T-cell (primary cell): ENCODE measurements at places on chromosomes 7 and 10. TPM values are rescaled to one million over a fixed set of nuclear protein-coding genes. Genes with fewer than 3 reads are reported as not detected.
A peak's percentile ranks its signal among the peaks of the same experiment; 100 is the strongest.

- H3K4me1 ChIP-seq: peaks cover 6% of the 10 kb centered on the region
- peak overlapping the region; percentile 89 for H3K27ac ChIP-seq
- peaks cover 17% of the 10 kb centered on the region for H3K36me3 ChIP-seq
- no peak overlapping the region for H3K4me3 ChIP-seq
- no peak for DNase-seq
Measured at GRCh38 chr7:48087349-48087748, 1.7 kb upstream of the UPP1 start.

Gene EXOSC1
- total RNA-seq: 32.2 TPM

- no peak overlapping the region for H3K27ac ChIP-seq
- no peaks in the 10 kb centered on the region for H3K36me3 ChIP-seq
- no peaks in the 10 kb centered on the region for H3K27me3 ChIP-seq
- no peak overlapping the region for H3K4me3 ChIP-seq
- H3K4me1 ChIP-seq: no peaks in the 10 kb centered on the region
Measured at GRCh38 chr10:17290226-17290625, 62.2 kb downstream of the VIM start.

Gene GJD4
- not detected for total RNA-seq

Gene LANCL2
- total RNA-seq: 6.1 TPM

Gene EXOC6
- total RNA-seq: 9.7 TPM

Gene KIAA1549
- 0.05 TPM for total RNA-seq

Gene MEIG1
- not detected for total RNA-seq

Gene PRF1
- 146 TPM for total RNA-seq

- H3K27me3 ChIP-seq: no peaks in the 10 kb centered on the region
- no peak for DNase-seq
- H3K27ac ChIP-seq: no peak overlapping the region
- H3K4me1 ChIP-seq: no peaks in the 10 kb centered on the region
- H3K36me3 ChIP-seq: no peaks in the 10 kb centered on the region
- no peak overlapping the region for H3K4me3 ChIP-seq
Measured at GRCh38 chr10:126160971-126161630, 227.2 kb downstream of the ADAM12 start.

Gene COL28A1
- 0.23 TPM for total RNA-seq

GRCh38 chr7:3697472-3697871 lies 396.4 kb downstream of the SDK1 start:
- DNase-seq: no peak
- no peak overlapping the region for H3K4me3 ChIP-seq
- H3K36me3 ChIP-seq: no peaks in the 10 kb centered on the region
- no peak overlapping the region for H3K27ac ChIP-seq
- H3K27me3 ChIP-seq: no peaks in the 10 kb centered on the region

- peak overlapping the region; percentile 47 for H3K27ac ChIP-seq
- H3K4me3 ChIP-seq: no peak overlapping the region
- DNase-seq: no peak
- H3K4me1 ChIP-seq: peaks cover 63% of the 10 kb centered on the region
- no peaks in the 10 kb centered on the region for H3K27me3 ChIP-seq
- H3K36me3 ChIP-seq: no peaks in the 10 kb centered on the region
Measured at GRCh38 chr7:139647814-139648390, 124.4 kb downstream of the CLEC2L start.

Gene SPDYE2
- total RNA-seq: 0.58 TPM

Gene DGKI
- not detected for total RNA-seq

DNA sequence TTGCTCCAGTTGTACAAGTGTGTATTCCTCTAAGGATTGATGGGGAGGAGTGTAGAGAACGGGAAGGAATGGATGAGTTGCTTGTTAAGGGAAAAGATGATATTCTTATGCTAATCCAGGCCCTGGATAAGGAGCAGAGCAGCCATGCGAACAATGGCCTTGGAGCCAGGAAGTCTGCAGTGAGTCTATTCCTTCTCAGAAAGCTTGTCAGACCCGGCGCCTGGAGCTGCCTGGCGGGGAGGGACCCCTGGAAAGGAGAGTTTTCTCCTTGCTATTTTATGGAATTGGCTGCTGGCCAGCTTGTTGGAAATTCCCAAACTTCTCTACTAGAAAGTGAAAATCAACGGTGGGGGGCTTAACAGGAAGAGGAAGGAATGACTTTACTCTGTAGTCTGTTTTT lies 89.1 kb downstream of the MMRN2 start:
- no peak overlapping the region for H3K27ac ChIP-seq
- no peak for DNase-seq
- H3K36me3 ChIP-seq: no peaks in the 10 kb centered on the region
- H3K4me1 ChIP-seq: no peaks in the 10 kb centered on the region
- H3K27me3 ChIP-seq: no peaks in the 10 kb centered on the region
- H3K4me3 ChIP-seq: no peak overlapping the region

Gene CALY
- total RNA-seq: 0.68 TPM

DNA sequence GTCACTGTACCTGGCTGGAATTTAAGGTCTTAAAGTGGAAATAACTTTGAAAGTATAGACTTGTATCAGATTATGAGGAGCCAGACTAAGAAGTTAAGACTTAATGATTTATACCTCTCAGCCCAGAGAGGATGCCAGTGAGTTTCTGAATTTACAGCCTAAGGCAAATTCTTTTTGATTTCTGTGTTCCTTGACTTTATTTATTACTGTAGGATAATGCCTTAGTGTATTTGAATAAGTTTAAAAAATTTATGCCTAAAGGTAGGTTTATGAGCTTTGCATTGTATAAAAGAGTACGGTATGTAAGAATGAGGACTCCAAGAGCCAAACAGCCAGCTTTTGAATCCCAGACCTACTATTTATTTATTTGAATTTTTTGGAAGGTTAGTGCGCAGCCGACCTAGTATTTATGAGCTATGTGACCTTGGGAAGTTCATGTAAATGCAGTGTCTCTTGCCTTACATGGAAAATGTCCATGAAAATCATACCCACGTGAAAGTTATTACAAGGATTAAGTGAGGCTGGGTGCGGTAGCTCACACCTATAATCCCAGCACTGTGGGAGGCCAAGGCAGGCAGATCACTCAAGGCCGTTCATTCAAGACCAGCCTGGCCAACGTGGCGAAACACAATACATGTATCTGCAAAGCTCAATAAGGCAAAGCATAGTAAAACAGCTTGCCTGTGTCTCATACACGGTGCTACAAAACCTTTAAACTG lies 174.6 kb downstream of the AUTS2 start:
- no peak for DNase-seq
- no peak overlapping the region for H3K4me3 ChIP-seq
- no peaks in the 10 kb centered on the region for H3K27me3 ChIP-seq
- no peak overlapping the region for H3K27ac ChIP-seq

DNA sequence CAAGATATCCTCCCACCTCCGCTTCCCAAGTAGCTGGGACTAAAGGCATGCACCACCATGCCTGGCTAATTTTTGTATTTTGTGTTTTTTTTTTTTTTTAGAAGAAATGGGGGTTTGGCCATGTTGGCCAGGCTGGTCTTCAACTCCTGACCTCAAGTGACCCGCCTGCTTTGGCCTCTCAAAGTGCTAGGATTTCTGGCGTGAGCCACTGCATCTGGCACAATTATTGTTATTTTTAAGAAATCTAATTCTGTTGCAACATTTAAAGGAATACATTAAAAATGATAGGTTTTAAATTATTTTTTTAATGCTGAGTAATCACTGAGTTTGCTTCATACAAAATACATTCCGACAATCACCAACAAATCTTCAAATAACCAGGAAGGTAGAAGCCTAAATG lies 178.1 kb upstream of the SEMA3E start:
- DNase-seq: no peak
- no peaks in the 10 kb centered on the region for H3K36me3 ChIP-seq
- no peak overlapping the region for H3K4me3 ChIP-seq
- H3K27ac ChIP-seq: no peak overlapping the region

Gene SORCS3
- 0.16 TPM for total RNA-seq

GRCh38 chr10:98135222-98135899 lies 904 bp downstream of the R3HCC1L start:
- peaks cover 18% of the 10 kb centered on the region for H3K4me1 ChIP-seq
- H3K27ac ChIP-seq: peak overlapping the region; percentile 93
- H3K36me3 ChIP-seq: no peaks in the 10 kb centered on the region
- H3K27me3 ChIP-seq: no peaks in the 10 kb centered on the region
- H3K4me3 ChIP-seq: peak overlapping the region; percentile 95

DNA sequence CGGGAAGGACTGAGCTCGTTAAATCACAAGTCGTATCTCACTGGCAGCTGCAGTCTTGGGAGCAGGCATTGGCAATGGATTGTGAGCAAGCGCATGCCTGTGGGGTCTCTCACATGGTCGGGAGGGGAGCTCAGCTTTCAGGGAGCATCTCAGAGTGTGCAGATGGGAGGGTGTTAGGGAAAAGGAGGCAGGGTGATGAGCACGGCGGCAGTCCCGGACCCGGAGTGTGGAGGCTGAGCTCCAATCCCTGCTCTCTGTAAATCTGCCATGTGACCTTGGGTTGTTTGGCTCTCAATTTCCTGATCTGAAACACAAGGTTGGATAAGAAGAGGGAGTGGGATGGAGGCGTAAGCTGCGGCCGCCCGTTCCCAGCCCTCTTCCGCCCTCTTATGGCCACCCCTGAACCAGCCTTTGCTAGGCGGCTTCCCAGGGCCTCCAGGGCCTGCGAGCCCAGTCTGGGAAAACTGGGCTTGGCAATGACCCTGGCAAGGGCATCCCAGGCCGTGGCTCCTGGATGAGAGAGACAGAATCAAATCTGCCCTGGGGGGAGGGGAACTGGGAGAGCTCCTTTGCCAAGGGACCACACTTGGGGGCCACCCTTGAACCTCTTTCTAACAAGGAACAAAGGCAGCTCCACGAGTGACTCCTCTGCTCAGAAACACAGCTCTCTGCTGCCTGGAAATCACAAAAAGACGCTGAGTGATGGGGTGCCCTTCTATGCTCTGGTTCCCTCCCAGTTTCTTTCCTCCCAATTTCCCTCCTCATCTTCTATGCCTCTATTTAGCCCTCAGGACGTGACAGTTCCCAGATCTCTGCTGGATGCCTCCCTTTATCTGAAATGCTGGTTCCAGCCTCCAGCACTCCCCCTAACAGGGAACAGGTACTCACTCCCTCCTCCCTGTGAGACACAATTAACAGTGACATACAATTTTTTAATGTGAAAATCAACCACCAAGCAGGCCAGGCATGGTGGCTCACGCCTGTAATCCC lies 41.7 kb upstream of the LOXL4 start:
- DNase-seq: no peak
- H3K4me1 ChIP-seq: no peaks in the 10 kb centered on the region
- H3K4me3 ChIP-seq: no peak overlapping the region
- no peak overlapping the region for H3K27ac ChIP-seq
- no peaks in the 10 kb centered on the region for H3K36me3 ChIP-seq

- H3K27ac ChIP-seq: no peak overlapping the region
- no peaks in the 10 kb centered on the region for H3K36me3 ChIP-seq
- peaks cover 20% of the 10 kb centered on the region for H3K27me3 ChIP-seq
- no peak for DNase-seq
Measured at GRCh38 chr7:32415936-32416335, 74.2 kb downstream of the LSM5 start.

DNA sequence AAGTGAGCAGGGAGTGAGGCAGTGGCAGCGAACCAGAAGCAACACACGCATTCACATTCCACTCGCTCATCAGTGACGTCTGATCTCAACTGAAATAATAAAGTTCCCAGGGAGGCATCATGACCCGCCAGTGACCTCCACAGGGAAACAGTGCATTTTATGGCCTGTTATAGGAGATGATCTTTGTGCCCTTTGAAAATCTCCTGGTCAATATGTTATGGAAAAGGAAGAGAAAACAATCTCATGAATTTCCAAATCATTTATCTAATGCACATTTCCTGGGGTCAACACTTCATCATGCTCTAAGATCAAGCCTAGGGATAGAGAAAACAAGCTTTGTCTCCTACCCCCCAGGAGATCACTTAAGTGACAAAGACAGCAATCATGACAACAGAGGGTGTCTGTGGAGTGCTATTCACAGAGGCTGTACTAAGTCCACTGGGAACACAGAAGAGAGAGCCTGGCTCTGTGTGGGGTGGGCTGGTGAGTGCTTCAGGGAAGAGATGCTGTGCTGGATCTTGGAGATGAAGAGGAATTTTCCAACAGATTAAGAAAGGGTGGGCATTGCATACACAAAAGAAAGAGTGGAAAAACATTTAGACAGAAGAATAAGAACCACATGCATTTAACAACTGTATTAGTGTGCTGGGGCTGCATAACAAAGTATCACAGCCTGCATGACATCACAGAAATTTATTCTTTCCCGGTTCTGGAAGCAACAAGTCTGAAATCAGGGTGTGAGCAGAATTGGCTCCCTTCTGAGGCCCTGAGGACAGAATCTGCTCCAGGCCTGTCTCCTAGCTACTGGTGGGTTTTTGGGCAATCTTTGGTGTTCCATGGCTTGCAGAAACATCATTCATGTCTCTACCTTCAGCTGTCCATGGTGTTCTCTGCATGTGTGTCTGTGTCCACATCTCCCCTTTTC lies 613.9 kb upstream of the IGFBP3 start:
- H3K27me3 ChIP-seq: no peaks in the 10 kb centered on the region
- no peaks in the 10 kb centered on the region for H3K36me3 ChIP-seq
- H3K4me3 ChIP-seq: no peak overlapping the region

DNA sequence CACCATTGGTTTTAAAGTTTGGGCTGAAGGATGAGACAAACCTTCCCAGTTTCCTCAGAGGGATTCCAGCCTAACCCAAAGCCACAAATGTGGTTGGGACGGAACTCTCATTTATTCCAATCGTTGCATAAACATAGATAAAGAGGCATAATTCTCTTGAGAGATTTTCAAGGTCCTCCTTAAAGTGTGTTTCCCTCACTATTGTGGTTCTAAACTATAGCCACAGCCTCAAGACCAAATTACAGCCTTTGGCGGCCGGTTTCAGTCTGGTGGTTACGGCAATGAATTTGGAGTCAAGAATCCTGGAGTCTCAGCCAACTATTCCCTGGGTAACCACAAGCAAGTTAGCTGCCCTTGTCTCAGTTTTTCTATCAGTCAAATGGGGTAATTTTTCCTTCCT lies 42.6 kb downstream of the SEM1 start:
- no peak overlapping the region for H3K27ac ChIP-seq
- H3K27me3 ChIP-seq: no peaks in the 10 kb centered on the region
- H3K4me1 ChIP-seq: peaks cover 3% of the 10 kb centered on the region
- H3K4me3 ChIP-seq: no peak overlapping the region
